ENCODE measurements at places on chromosomes 5 and 9.

DNA sequence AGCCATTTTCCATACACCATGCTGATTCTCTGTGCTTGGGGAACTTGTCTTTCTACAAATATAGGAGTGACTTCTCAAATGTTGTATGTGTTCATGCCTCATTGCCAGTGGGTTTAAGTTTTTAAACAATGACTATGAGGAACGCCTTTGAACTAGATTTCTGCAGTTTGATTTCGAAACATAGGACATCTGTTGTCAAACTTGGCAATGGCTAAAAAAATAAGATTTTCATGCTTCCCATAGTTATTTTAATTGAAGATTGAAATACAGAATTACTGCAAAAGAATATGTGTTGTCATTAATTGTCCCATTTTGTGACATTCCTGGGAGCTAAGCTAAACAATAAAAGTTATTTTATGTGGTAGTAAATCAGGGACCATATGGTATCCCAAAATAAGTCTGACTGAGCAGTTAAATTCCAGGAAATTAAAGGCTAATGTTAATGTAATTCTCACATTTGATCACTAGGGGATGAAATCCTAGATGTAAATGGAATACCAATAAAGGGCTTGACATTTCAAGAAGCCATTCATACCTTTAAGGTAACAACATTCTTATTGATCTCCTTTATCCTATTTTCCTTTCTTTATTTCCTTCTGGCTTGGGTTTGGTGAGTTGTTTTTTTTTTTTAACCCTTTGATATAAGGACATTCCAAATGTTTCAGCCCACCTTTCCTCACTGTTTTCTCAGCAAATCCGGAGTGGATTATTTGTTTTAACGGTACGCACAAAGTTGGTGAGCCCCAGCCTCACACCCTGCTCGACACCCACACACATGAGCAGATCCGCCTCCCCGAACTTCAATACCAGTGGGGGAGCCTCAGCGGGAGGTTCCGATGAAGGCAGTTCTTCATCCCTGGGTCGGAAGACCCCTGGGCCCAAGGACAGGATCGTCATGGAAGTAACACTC is 116.7 kb downstream of the GOLPH3 start:
- DNase-seq = no peak

- no peak for DNase-seq
Observed at GRCh38 chr5:128534726-128535125, 3.3 kb downstream of the FBN2 start.

DNA sequence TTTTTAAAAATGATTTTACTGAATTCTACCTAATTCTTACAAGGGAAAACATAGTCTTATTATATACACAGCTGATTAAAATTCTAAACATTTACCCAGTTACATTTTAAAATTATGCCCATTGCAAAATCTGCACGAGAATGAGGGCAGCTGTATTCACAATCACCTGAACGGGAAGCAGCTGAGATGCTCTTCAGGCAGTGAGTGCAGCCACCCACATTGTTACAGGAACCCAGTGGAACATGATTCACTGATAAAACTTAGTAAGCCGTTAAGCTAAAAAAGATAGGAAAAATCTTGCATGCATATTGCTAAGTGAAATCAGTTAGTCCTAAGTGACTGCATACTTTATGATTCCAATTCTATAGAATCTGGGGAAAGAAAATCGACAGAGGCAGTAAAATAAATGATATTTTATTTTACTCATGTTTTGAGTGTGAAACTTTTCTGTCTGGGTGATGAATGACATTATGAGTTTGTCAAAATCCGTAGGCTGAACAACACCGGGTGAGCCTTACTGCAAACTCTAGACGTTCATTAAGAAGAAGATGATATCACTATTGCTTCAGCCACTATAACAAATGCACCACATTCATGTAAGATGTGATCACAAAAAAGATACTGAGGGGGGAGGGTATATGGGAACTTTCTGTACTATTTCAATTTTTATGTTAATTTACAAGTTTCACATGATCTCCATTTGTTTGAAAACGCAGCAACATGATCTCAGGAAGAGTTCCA is 39.1 kb upstream of the FLT4 start:
- DNase-seq = no peak

DNA sequence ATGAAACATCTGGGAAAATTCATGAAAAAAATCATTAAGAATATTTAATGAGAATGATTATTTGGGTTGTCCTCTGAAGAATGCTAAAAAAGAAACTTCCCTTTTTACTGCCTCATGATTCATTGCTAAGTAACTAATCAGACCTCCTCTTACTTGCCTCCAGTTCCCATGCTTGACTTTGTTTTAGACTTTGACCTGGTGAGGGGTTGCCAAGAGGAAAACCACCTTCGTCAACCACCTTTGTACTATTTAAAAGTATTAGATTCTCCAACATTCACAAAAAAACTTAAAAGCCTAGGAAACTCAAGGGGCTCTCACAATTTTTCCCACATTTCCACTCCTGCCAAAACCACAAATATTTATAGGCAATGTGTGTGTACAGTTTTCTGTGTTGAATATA is 115.2 kb upstream of the ST8SIA4 start:
- no peak for DNase-seq

DNA sequence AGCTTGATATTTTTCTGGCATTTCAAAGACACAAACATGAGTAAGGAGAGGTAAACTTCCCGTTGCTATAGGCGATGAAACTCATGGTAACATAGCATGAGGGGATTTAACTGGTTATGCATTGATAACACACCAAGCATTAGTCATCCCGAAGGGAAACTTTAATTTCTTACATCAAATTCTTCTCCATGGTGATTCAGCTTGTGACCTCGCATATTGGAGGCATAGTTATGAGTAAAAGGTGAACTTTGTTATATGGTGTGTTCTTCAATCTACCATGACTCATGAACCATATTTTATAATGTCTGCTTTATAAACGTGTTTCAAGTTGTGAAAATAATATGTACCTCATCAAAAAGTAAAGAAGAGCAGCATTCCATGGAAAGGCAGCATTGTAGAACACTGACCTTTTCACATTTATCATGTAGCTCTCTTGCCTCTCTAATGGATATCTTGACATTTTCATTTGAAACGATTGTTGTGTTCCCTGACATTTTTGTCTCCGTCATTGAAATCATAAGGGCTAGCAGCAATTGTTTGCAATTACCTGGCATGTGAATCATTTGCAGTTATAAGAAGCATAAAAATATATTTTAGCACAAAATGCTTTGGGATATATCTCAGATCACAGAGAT is 491.8 kb downstream of the ANXA1 start:
- no peak for DNase-seq

DNA sequence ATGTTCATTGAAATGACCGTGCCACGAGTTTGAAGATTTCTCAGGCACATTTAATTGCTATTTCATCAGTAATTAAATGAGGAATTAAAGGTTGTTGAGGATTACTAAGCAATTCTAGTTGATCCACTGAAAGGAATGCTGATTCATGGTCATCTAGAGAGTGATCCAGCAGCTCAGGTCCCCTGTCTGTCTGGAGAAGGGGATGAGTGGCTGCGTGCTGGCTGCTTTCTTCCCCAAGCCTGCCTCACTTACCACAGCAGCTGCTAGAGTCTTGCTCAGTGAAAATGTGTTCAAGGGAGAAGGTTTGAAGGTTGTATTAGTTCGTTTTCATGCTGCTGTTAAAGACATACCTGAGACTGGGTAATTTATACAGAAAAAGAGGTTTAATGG is 7.8 kb upstream of the TGFBI start:
- DNase-seq = no peak

GRCh38 chr5:34914671-34915138 is 599 bp downstream of the RAD1 start:
- DNase-seq = no peak

Measured in activated naive CD8-positive, alpha-beta T cell treated with anti-CD3 and anti-CD28 coated beads, Interleukin-2, amount 50 U/mL, for 16 hours (primary cell).